SIG-M5 (cell line): ENCODE measurements at places on chromosomes 2 and 18.

DNA sequence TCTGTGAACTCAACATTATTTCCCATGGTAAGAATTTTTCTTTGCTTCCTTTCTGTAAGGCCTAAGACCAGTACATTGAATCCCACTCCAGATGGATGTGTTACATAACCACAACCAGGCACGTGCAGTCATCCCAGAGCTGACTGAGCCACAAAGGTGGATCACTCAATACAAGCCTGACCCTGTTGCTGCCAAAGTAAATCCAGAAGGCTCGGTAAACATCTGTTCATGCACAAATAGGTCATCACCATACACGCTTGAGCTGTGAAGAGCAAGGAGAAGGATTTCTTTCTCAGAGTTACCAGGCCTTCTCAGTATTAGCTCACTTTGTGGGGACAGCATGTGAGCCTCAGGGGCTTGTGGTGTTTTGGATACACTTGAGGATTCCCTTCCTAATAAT lies 791.4 kb upstream of the FANCL start:
- DNase-seq, result no peak

GRCh38 chr2:98517636-98518035 lies 73.0 kb downstream of the INPP4A start:
- no peak for DNase-seq

- DNase-seq, result no peak
These were observed 55.2 kb downstream of the DLGAP1 start for GRCh38 chr18:4399929-4400328.

DNA sequence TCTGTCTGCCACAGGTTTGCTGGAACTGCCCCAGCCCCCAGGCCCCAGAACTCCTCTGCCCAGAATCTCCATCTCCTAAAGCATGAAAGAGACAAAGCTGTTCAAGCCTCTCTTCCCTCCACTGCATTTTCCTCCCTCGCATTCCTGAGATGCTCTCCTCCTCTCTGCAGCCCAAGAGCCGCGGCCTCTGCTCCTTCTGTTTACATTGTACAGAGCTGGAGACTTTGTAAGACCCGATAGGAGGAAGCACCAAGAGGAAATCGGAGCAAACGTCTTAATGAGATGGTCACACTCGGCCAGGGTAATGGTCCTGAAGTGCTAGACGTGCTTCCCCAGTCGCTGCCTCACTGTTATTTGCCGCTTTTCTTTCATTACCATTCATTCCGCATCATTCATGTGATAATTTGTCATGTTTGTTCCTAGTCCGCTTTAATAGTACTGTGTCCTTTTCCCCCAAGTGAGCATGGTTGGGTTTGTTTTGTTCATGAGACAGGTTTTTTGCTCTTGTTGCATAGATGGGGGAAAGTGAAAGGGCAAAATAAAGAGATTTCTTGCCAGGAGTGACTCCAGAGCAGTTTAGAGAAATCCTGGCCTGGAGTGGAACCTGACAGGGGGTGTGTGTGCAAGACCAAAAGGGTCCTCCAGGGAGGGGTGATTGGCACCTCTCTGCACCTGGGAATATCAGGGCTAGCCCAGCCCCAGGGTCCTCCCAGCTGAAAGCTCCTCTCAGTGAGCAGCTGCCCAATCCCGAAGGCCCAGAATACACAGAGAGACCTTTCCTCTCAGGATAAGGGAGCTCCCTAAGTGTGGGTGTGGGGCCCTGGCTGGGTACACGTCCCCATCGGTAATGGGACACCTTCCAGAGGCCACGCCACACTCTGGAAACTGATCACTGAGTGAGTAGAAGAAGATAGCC lies 44.9 kb upstream of the ID2 start:
- no peak for DNase-seq

DNA sequence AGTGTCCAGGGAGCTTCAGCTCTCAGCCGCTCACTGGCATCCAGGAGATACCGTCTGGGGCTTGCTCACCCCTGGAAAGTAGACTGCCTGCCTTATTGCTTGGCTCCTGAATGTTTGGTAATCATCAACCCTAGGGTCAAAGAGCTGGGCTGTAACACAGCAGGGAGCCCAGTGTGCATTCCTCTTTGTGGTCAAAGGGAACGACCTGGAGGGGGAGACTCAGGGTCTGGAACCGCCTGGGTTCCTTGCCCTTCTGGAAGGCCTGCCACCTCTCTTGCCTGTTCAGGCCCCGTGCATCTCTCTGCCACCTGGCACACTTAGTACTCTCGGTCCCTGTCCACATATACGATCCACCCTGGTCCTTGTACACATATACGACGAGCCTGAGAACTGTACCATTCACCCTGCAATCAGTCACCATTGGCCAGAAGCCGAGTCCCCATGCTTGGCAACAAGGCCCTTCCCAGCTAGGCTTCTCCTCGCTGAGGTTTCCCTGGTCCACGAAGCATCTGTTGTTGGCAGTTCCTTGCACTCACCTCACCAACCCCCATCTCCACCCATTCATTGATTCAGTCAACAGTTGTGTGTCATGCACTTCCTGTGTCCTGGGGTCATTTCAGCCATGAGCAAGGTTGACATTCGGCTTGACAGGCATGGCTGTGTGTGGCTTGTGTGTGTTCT lies at the start of gene NAT8:
Gene NAT8 (minus strand): TSS at position 85 of the 681 bp plus-strand sequence. CDS start 794 bp downstream, outside the sequence.
- no peak for DNase-seq

- no peak for DNase-seq
These were observed 1224.8 kb upstream of the ZEB2 start for GRCh38 chr2:145744541-145745386.

- DNase-seq, result no peak
These were observed 139.6 kb upstream of the ASB18 start for GRCh38 chr2:236403811-236404210.

DNA sequence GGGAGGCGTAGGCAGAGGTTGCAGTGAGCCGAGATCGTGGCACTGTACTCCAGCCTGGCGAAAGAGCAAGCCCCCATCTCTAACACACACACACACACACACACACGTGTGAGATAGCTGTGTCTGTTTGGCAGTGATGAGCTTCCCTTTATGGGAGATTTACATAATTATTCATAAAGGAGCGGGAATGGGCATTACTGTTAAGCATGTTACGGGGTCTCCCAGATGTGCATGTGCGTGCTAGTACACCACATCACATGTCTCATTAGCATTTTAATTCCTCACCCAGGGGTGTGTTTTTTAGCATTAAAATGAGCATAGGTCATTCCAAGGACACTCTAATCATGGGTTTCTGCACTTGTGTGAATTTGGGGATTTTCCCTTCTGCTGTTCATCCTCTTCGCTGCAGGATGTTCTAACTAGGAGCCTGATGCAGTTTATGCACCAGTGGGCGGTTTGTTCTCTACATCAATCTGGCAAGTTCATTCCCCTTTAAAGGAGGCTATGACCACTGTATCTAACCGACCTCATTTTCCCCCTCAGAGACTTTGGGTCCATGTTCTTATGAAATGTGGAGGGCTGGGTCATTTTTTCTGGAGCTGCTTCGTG lies 1.0 kb upstream of the FAM178B start:
- no peak for DNase-seq

DNA sequence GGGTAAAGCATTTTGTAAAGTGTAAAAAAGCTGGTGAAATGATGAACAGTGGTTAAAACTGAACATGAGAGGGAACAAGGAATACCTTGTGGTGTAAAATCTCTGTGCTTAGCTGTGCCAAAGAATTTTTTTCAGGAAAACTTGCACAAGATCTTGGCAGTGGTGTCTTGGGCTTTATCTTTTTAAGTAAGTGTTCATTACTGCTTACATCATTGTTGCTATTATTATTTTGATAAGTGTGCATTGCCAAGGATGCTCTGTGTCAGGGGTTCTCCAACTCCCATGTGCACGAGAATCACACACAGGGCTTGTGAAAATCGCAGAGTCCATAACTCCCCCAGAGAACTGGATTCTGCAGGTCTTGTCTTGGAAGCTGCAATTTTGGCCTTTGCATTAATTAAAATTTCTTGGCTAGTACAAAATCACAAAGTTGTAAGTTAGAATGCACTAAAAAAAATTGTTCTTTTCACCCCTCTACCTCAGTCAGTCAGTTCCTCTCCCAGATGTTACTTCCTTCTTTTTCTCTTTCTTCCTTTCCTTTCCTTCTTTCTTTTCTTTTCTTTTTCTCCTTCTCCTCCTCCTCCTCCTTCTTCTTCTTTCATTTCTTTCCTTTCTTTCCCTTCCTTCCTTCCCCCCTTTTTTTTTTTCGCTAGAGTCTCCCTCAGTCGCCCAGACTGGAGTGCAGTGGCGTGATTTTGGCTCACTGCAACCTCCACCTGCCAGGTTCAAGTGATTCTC lies 37.8 kb downstream of the GATA6 start:
- no peak for DNase-seq

DNA sequence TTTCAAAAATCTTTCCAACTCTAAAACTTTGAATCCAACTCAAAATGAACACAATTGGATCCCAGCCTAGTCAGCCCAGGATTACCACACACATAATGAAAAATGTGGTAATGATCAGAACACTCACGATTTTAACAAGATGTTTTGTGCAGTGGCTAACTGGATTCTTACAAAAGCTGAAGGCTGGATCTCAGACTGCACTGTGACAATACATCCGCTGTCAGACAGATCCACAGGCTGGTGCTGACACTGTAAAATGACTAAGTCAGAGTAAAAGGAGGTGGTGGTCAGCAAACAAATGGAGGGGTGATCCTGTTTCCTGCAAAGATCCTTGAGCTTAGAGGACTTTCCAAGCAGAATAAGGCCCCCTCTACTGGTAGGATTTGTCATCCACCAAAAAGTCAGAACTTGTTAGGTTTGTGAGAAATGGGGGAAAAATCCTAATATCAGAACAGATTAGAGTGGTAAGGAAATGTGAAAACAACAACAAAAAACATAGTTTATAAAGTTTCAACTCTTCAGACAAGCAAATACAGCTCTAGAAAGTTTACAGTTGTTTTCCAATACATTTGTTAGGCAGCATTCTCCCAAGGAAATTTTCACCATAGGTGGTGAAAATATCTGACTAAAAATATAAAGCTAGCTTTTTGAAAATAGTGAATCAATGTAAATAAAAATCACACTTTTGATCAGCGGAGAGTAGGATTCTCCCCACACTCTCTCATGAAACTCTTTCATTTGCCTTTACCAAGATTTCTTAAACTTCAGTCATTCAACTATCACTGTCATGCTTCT lies 211.9 kb downstream of the AGPS start:
- no peak for DNase-seq

- no peak for DNase-seq
These were observed 42.6 kb upstream of the RAPGEF4 start for GRCh38 chr2:172693037-172693436.

DNA sequence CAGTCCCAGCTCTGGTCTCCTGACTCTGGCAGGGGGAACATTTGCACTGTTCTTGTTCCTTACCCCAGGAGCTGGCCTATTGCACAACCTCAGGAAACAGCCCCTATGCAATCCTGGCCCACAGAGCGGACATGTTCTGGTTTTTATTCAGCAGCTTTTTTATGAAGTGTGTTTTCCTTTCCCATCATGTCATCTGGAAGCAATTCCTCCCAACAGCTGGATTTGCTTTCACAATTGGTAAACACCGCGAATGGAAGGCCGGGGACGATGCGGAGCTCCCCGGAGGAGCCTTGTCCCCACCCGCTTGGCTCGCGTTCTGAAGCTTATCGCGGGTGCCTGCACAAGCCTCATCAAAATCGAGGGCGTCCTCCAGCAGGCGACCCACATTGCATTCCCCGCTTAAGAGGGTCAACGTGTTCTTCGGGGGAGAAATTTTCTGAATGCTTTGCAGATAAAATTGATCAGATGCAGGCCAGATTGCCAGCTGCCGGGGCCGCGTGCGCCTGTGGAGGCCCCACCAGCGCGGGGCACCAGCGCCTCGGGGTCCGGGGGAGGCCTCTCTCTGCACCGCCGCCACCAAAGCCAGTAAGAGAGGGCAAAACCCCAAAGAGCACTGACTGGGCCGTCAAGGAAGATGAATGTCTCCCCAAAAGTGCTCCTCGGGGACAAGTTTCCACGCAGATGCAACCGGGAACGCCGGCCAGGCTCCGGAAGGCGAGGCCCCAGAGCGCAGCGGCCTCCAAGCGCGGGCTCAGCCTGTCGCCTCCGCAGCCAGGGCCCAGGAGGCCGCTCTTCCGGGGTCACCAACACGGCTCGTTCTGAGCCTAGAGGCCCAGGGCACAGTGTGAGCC lies 60.3 kb upstream of the SP3 start:
- DNase-seq, result no peak

DNA sequence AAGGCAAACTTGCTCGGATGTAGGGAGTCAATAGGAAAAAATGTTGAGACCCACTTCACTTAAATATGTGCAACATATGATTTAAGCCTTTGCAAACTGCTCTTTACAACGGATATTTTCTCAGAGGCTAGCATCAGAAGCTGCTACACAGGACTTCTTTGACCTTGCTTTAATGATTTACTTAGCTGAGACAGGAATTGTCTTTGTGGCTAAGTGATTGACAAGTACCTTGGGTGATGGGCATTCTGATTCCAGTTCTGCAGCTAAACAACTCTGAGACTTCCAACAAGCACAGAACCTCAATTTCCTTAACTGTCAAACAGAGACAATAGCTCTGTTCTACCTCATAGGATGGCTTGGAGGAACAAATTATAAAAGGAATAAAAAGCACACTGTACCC lies 150.2 kb downstream of the NCKAP5 start:
- no peak for DNase-seq

DNA sequence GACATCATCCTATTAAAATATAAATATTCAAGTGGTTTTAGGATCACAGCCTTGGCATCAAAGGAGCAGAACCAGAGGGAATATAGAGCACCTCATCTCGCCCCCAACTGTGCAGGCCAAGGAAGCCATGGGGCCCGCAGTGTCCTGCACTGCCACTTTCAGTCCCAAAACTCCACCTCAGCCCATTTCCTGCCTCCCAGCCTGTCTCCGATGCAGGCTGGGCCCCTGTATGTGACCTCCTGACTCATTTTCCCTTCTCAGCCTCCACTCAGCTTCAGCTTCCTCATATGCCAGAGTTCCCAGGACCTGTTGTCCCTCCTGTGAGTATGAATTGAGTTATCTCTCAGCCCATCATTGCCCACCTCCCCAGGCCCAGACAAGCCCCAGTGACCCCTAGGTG lies 72.9 kb upstream of the GLI2 start:
- no peak for DNase-seq

GRCh38 chr2:238243496-238244076 lies 3.7 kb upstream of the HES6 start:
- no peak for DNase-seq

- no peak for DNase-seq
These were observed 3.5 kb upstream of the LBX2 start for GRCh38 chr2:74502720-74503505.
